NCI-H1417 treated with DMSO at 0.1 percent for 48 hours (cell line): ENCODE measurements at places on chromosomes 1 and 21.

GRCh38 chr1:209349363-209350308 is 233.9 kb upstream of the CAMK1G start:
- no peak for DNase-seq

- DNase-seq = no peak
Measured at GRCh38 chr1:59007820-59008598, 224.2 kb upstream of the JUN start.

GRCh38 chr1:210650403-210650802 is 321.7 kb downstream of the HHAT start:
- DNase-seq = no peak

GRCh38 chr1:99305626-99306025 is 41.3 kb downstream of the PLPPR4 start:
- no peak for DNase-seq

DNA sequence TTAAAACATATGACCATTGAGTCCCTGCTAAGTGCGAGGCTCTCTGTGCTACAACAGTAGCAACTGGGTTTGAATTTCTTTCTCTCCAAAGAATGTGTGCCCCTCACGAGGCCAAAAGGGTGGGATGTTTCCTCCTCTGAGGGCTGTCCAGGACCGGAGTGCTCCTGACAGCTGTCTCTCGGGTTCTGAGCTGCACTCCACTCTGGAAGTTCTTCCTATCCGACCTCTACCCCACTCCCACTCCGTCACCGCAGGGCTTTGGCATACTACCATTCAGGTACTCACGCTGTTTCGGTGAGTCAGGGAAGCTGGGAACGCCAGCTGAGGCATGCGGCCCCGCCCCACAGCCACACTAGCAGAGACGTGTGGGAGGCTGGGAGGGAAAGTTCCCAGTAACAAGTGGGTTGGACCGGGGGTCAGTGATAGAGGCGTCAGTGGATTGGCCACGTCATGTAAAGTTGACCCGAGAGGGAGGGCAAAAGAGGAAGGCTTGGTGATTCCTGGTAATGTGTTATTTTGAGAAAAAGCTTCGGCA is 705 bp upstream of the SLC50A1 start:
- DNase-seq = no peak

GRCh38 chr1:248804771-248805681 is 20.7 kb downstream of the SH3BP5L start:
- no peak for DNase-seq

GRCh38 chr21:27363719-27364477 is 397.0 kb upstream of the ADAMTS5 start:
- DNase-seq = no peak

DNA sequence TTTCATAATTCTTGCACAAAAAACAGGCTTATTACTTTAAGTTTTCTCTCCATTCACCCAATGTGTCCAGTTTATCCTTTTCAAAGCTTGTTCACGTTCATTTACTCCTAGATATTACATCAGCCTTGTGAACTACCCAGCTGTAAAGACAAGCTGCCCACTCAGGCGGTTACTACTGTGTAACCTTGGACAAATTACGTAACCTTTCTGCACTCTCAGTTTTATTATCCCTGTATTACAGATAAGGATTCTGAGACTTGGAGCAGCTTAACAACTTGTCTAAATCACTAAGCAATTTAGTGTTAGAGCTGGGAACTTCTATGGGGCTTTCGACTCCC is 20.5 kb upstream of the LPAR3 start:
- DNase-seq = no peak

DNA sequence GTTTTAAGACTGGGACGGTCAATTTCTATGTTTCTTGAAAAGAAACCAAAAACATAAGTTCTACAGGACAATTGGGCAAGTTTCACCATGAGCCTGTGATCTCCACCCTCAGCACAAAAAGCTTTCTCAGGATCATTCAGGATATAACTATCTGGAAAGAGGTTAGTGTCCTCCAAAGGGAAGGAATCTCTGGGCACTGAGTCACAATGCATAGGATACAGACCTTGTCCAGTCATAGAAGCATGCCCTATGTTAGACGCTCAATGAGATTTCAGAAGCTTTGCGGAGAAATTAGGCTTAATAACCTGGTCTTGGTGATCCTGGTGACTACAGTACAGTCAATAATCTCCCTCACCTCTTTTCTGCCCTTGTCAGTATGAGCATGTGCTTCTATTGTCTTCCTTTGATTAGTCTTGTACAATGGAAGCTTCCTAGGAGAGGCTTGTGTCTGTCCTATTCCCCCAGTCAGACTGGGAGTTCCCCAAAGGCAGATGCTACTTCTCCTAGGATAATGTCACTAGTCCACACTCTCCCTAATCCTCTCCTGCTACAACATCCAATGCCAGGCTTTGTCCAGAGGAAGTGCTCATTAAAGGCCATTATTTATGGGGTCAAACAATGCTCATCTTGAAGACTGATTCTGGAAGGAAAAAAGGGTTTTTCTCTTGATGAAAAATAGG is 97.4 kb downstream of the KCNH1 start:
- DNase-seq = no peak

DNA sequence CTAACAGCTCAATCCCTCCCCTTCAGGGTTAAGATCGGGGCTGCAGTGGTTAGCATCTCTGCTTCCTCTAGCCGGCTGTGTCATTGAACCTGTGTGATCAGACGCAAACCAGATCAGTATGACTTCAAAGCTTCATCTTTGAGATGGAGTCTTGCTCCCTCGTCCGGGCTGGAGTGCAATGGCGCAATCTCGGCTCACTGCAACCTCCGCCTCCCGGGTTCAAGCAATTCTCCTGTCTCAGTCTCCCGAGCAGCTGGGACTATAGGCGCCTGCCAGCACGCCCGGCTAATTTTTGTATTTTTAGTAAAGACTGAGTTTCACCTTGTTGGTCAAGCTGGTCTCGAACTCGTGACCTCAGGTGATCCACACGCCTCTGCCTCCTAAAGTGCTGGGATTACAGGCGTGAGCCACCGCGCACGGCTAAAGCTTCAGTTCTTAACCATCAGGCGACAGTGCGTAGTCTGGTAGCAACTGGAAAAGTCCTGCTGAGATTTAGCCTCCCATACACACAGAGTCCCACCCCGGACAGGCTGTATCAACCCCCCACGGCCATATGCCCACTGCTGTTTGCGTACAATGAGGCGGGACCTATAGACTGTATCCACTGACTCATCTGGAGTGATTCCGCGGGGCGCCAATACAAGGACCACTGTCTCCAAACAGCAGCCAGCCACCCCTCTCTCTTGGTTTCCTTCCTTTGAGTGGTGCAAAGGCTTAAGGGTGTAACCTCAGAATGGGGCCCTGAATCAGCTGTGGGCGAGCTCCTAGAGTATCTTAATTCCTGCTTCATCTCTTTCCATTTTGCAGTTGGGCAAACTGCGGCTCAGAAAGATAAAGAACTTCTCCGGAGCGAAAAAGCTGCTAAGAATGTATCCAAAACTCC is 23.3 kb downstream of the CELA3A start:
- no peak for DNase-seq
